ENCODE measurements at places on chromosomes 5 and 9.

DNA sequence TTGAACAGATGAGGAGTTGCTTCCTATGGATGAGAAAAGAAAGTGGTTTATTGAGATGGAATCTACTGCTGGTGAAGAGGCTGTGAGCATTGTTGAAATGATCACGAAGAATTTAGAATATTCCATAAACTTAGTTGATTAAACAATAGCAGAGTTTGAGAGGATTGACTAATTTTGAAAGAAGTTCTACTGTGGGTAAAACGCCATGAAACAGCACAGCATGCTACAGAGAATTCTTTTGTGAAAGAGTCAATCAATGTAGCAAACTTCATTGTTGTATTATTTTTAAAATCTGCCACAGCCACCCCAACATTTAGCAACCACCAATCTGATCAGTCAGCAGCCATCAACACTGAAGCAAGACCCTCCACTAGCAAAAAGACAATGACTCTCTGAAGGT lies 309.1 kb downstream of the SPOCK1 start:
- no peak for DNase-seq

- no peak for DNase-seq
These were observed 209.1 kb downstream of the TMEM232 start for GRCh38 chr5:110517396-110517795.

GRCh38 chr5:146084376-146084775 lies 21.0 kb downstream of the PLAC8L1 start:
- no peak for DNase-seq

DNA sequence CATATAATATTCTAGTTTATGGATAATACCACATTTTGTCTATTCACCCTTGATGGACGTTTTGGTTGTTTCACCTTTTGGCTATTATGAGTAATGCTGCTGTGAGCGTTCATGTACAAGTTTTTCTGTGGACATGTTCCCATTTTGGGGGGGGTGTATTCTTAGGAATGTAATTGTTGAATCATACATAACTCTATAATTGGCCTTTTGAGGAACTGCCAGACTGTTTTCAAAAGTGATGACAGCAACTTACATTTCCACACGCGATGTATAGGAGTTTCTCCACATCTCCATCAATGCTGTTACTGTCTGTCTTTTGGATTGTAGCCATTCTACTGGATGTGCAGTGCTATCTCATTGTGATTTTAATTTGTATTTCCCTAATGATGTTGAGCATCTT lies 69.8 kb downstream of the SLC46A2 start:
- DNase-seq = no peak
